ENCODE measurements at places on chromosomes 12 and 14. TPM values are rescaled to one million over a fixed set of nuclear protein-coding genes. Genes with fewer than 3 reads are reported as not detected.

Gene NR2C1
- 28.1 TPM for total RNA-seq

Gene CDKL1
- 6.7 TPM for total RNA-seq

Gene DAO
- not detected for total RNA-seq

Gene MSI1
- total RNA-seq = 5.6 TPM

Gene SMCO3
- 0.17 TPM for total RNA-seq

Gene GRIP1
- 8.3 TPM for total RNA-seq

Gene INHBC
- not detected for total RNA-seq

Gene TRAF3
- total RNA-seq = 8.1 TPM

Gene SUPT16H
- total RNA-seq = 37.0 TPM

Gene DHRS2
- not detected for total RNA-seq

Gene RSRC2
- total RNA-seq = 31.1 TPM

Gene MYF6
- 0.21 TPM for total RNA-seq

Gene TMEM179
- 0.60 TPM for total RNA-seq

Gene NINJ2
- total RNA-seq = 3.5 TPM

Gene PSMB11
- total RNA-seq = not detected

Gene MUCL1
- not detected for total RNA-seq

Gene LGALS3
- 197 TPM for total RNA-seq

Gene KERA
- not detected for total RNA-seq

Gene ETFBKMT
- total RNA-seq = 7.3 TPM

Gene HHIPL1
- total RNA-seq = 1.1 TPM

Gene ZNF891
- total RNA-seq = 1.2 TPM

Gene AKAP6
- 181 TPM for total RNA-seq

Gene TCL1B
- not detected for total RNA-seq

Gene AVPR1A
- 1.8 TPM for total RNA-seq

Gene MMP17
- total RNA-seq = 0.28 TPM

Data from heart left ventricle (tissue), 16 donors.